Fibroblast of skin of right quadriceps (primary cell): ENCODE measurements at places on chromosomes 1 and 21.

GRCh38 chr1:84450910-84451309, 28.2 kb upstream of the RPF1 start:
- no peak for DNase-seq

DNA sequence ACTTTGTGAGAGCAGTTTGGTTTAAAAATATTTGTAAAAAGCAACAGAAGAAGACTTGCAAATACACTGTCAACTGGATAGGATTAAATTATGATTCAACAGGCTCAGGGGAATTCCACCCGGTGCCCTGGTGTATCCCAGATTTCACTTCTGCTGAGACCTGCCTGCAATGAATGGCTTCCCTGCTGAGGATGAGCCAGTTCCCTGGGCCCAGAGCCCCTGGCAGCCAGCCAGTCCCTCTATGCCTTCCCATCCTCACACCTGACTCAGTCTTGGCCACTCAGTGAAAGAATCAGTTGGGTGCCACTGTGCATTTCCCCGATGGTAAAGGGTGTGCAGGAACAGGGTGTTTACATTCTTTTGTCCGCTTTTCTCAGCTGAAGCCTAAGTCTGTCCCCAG, 64.4 kb downstream of the KCTD3 start:
- DNase-seq: peak; percentile 38

DNA sequence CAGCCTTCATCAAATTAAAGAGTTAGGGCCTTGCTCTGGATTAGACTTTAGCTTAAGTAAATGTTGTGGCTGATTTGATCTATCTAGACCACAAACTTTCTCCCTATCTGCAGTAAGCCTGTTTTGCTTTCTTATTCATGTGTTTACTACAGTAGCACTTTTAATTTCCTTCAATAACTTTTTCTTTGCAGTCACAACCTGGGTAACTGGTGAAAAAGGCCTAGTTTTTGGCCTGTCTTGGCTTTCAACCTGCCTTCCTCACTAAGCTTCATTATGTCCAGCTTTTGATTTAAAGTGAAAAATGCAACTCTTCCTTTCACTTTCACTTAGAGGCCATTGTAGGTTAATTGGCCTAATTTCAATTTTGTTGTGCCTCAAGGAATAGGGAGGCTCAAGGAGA, 12.5 kb upstream of the LPGAT1 start:
- DNase-seq: no peak

DNA sequence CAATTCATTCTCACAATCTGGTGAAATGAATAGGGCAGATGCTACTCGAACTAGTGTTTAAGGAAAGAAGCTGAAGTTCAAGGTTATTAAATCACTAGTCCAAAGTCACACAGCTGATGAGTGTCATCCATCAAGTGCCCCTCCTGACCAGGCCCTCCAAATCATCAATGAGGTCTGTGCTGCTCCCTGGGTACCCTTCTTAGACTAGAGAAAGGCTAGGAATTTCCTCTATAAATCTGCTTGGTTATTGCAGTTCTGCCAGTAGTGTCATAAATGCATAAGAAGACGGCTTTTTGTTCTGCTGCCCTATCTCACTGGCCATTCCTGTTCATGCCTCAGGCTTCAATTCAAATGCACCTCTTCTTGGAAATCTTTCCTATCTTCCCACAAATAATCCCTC, 5.5 kb upstream of the KRTAP21-1 start:
- no peak for DNase-seq

GRCh38 chr1:116574581-116575291, 3.9 kb upstream of the CD58 start:
- peak; percentile 62 for DNase-seq

DNA sequence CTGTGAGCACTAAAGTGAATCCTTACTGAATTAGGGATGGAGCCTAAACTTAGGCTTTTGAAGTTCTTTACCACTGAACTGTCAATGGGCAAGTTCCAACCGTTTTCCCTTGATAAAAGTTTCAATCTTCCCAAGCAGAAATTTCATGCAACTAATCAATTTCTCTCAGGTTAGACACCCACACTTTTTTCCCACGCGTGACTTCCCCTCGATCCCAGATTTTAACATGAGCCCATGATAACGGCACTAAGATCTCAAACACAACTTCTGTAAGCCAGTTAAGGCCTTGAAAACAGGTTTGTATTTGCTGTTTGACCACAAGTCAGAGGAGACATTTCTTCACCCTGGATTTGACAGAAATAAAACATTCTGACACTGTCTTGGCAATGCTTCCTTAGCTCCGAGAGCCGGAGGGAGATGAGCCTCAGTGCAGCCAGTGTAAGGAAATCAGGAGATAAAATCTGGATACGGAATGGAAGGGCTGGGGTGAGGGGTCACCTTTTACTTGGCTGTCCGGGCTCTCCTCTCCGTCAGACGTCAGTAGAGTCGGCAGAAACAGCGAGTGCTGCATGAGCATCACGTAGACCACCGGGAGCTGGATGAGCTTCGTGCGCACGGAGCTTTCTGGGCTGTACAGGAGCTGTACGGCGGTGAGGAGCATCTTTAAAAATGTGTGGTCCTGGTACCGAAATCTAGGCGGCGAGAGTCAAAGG, 39.7 kb downstream of the MRAP start:
- DNase-seq: no peak

DNA sequence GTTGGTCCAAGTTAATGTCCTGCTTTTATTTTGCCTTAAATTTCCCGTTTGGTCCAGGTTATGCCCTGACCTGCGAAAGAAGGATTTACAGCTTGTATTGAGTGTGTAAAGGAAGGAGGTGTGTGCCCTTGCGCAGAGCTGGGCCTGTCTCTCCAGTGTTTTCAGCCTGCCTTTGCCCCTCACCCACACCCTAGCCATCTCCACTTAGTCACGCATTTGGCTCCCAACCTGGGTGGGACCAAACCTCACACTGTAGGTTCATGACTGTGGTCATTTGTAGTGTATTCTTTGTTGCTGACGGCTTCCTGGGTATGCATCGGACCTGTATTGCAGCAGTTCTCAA, 572 bp upstream of the SRSF10 start:
- peak; percentile 65 for DNase-seq

DNA sequence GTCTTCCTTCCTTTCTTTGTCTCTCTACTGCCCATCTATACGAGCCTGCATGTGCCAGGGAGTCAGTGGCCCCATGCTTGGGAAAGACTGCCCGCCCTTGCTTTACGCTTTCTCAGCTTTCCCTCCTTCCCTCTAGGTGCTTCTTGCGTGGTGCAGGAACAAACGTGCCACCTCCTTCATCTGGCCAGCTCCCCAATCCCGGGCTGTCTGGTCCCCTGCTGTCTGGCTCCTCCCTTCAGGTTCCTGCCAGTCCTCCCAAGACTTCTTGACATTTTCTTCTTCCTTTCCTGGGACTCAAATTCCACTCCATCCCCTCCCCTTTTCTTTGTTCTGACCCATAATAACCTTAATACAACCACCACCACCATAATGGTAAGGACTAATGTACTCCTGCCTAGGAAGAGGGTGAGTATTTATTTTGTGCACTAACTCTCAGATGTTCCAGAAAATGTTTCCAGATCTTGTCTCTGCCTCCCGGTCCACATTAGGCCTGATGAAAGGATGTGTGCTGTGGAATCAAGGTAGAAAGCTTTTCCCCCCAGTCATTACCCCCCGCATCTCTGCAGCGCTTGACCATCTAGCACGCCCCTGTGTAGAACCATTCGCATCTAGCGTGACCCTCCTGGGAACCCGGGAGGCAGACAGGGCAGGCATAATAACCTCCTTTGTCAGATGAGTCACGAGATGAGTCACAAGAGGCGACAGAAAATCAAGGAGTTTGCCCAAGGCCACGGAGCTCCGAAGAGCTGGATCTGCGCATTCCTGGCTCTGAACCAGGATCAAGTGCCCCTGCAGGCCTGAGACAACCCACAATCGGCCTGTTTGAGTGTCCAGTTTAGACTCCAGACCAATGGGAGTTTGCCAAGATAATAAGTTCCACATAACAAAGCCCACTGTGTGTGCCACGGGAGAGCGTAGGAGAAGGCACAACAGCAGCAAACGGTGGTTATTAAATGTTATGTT, 60.1 kb upstream of the NEK2 start:
- peak; percentile 75 for DNase-seq

DNA sequence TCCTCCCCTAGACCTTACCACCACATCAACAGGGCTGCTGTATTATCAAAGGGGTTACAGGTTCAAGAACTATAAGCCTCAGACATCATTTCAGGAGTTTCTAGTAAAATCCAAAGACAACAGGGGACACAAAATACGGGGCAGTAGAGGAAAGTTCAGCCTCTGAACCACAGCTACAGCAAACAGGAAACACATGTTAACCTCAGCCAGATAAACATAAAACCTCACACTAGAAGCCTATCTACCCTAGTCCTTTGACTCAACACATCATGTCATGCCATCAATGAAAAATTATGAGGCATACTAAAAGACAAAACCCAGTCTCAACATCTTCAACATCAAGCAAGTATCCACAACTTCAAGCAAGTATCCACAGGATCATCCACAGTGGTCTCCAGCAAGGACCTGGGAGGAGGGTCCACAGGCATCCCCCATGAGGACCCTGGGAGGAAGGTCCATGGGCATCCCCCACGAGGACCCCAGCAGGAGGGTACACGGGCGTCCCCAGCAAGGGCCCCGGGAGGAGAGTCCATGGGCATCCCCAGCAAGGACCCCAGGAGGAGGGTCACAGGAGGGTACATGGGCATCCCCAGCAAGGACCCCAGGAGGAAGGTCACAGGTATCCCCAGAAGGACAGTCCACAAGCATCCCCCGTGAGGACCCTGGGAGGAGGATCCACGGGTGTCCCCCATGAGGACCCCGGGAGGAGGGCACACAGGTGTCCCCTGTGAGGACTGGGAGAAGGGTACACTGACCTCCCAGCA, 440.0 kb downstream of the MATN1 start:
- no peak for DNase-seq

GRCh38 chr21:45404730-45405270, at the start of gene COL18A1:
Gene COL18A1 (plus strand): TSS chr21:45405165. CDS start chr21:45405231, 66 bp downstream.
- peak; percentile 39 for DNase-seq

GRCh38 chr1:150789396-150789795, 18.7 kb downstream of the CTSK start:
- DNase-seq: no peak

- DNase-seq: no peak
Observed at GRCh38 chr21:24781146-24781545, 826.1 kb downstream of the MRPL39 start.

GRCh38 chr1:63813829-63814277, 40.0 kb downstream of the ROR1 start:
- peak; percentile 63 for DNase-seq

- no peak for DNase-seq
Observed at GRCh38 chr1:117653732-117654492, 48.1 kb downstream of the TENT5C start.

DNA sequence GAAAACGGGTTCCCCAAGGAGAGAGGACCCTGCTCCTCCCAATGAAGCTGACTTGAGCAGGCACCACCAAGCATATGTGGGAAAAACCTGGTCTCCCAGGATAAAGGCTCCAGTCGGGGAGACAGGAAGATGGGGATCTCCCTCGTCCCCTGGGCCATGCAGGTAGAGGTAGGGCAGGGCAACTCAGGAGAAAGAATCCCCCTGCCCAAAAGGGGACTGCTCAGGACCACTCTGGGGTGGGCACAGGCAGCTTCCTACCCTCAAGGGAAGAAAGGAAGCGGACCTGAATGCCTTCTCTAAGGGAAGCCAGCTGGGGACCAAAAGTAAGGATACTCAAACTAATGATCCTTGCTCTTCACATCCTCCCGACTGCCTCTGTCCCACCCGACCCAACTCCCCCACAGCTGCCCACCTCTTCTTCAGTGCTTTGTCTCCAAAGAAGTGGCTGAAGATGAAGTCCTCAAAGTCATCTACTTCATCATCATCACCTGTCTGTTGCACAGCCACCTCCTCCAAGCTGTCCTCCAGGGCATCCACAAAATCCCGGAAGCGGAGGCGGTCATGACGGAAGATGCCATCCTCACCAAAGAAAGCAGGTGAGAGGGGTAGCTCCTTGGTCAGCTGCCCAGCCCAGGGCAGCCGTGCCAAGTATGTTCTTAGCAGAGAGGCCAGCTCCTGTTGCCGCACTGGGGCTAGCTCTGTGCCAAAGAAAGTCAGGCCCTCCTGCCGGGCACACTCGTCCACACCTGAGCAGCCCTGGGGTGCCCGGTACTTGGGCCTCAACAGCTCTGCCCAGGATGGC, 8.8 kb upstream of the PMVK start:
- no peak for DNase-seq

DNA sequence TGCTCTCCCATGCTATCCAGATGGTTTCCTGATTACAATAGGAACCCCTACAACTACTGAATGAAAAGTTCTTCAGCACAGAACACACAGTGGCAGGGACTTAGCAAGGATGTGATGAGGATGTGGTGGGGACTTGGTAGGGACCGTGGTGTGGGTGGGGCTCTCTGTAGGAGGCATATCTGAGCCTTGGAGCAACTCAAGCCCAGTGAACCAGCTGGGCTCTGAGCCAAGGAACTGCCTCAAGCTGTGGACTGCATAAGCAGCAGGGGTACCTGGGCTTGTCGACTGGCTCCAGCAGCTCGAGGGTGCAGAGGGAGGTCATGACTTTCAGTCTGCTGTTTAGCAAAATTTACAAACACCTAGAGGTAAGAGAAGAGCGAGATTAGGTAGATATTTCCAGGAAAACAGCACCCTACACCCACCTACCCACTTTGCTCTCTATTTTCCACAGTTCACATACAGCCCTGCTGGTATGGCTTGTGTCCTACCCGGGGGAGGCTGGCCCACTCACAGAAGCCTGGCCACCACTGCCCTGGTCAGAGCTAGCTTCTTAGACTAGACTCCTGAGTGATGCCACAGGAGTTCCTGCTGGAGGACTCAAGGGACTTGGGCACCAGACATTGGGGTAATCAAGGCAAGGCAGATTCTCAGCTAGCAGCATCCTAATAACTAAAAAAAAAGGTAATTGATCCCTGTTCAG, 86.8 kb upstream of the GCLM start:
- DNase-seq: no peak

DNA sequence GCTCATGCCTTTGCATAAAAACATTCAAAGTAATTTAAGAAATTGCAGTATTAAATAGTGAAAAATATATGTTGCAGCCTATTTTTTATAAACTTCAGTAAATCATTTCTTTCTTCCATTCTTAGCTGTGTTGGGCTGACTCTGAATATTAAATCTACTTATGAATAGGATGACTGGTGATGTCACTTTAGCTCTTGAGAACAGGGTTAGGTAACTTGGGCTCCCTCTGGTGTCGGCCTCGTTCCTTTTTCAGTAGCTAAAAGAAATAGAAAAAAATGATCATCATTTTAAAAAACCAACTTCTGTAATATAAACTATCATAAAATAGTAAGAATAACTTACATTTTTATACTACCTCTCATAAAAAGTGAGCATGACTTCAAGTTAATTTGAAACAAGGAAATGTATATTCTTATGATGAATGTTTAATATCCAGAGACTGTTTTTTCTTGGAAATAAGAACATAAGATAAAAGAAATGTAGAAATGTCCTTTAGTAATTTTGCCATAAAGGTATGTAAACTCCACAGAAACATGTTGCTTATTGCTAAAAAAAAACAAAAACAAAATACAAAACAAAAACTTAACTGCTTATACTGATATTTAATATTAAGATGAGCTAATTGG, 26.8 kb upstream of the NCAM2 start:
- DNase-seq: peak; percentile 59

- DNase-seq: no peak
Observed at GRCh38 chr1:22490309-22490708, 38.7 kb downstream of the ZBTB40 start.
